ENCODE measurements at places on chromosomes 1 and 21. TPM values are rescaled to one million over a fixed set of nuclear protein-coding genes. Genes with fewer than 3 reads are reported as not detected.

DNA sequence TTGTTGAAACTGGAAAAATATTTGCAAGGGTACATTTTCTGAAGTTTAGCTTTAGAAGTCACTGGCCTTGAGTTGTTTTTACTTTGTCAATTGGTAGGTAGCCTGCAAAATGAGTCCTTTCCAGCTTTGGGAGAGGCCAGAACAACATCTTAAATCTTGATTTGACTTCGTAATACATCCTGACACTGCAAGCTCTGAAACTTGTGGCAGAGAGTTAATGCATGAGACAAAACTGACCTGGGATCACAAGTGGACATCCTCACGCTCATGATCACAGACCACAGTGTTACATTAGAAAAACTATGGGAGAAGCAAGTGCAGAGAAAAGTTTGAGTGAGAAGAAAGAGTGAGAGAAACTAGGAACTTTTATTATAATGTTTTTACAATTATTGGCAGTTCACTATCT, 550.9 kb downstream of the USP25 start:
- DNase-seq: no peak

DNA sequence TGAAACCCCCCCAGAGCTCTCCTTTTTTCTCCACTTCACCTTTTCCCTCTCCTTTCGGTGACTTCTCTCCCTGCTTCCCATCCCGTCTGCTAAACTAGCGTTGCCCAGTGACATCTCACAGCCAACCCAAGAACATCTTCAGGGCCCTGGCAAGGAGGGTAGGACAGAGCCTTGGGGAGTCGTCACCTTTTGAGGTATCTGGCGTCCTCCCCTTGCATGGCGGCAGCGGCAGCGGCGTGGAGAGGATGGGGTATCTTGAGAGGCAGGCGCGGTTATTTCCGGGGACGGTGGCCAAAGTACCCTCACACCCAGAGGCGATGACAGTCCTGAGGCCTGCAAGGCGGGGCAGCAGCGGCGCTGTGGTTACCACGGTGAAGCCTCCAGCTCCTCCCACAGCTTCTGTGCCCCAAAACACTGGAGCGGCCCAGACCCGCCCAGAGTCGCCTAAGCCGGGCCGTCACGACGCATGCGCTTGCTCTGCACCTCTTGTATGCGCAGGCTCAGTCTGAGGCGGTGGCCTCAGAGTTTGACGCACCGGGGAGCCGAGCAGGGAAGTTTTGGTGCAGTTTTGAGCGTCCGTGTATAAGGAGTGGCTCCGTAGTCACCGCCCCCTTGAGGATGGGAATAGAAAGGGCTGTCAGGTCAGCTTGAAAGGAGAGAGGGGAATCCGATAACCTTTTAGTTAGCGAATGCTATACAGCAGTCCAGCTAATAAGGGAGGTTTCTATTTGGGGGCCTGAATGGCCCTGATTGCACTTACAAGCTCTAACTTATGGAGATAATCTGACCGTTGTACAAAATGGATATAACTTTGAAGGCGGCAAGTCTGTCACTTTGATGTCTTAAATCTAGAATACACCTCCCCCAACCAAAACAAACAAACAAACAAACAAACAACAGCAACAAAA, at the start of gene KIFAP3:
Gene KIFAP3, minus strand, starts transcription at position 446 of the 908 bp plus-strand sequence. Its CDS starts 228 bp downstream, at position 218.
- peak; percentile 96 for DNase-seq

SPOCD1 gene
- 1.1 TPM for total RNA-seq

- no peak for DNase-seq
Measured at GRCh38 chr1:178055093-178055492, 38.8 kb upstream of the RASAL2 start.

- DNase-seq: no peak
Measured at GRCh38 chr1:53145942-53146708, 3.7 kb upstream of the SLC1A7 start.
